ENCODE measurements at places on chromosomes 4 and X. TPM values are rescaled to one million over a fixed set of nuclear protein-coding genes. Genes with fewer than 3 reads are reported as not detected.

CT45A1 gene
- not detected for total RNA-seq

TIMP1 gene
- 118 TPM for total RNA-seq

TRIM75 gene
- not detected for total RNA-seq

GRCh38 chr4:19623866-19624265 lies 627.8 kb upstream of the SLIT2 start:
- no peak overlapping the region for H3K27ac ChIP-seq
- no peak for DNase-seq
- no peaks in the 10 kb centered on the region for H3K27me3 ChIP-seq
- no peak overlapping the region for H3K4me3 ChIP-seq
- no peaks in the 10 kb centered on the region for H3K4me1 ChIP-seq
- no peaks in the 10 kb centered on the region for H3K36me3 ChIP-seq

SLC16A2 gene
- total RNA-seq, result 4.6 TPM

- no peaks in the 10 kb centered on the region for H3K36me3 ChIP-seq
- H3K4me3 ChIP-seq, result peak overlapping the region; percentile 41
- H3K27me3 ChIP-seq, result no peaks in the 10 kb centered on the region
- H3K4me1 ChIP-seq, result peaks cover 4% of the 10 kb centered on the region
- DNase-seq, result peak; percentile 89
Observed at GRCh38 chrX:129984111-129984958, 1.9 kb downstream of the BCORL1 start.

RIBC1 gene
- total RNA-seq, result 2.7 TPM

- DNase-seq, result peak; percentile 79
- peak overlapping the region; percentile 59 for H3K4me3 ChIP-seq
- peak overlapping the region; percentile 100 for H3K27ac ChIP-seq
- peaks cover 56% of the 10 kb centered on the region for H3K4me1 ChIP-seq
Observed at GRCh38 chr4:77818073-77818601, 1.0 kb downstream of the CNOT6L start.

DNA sequence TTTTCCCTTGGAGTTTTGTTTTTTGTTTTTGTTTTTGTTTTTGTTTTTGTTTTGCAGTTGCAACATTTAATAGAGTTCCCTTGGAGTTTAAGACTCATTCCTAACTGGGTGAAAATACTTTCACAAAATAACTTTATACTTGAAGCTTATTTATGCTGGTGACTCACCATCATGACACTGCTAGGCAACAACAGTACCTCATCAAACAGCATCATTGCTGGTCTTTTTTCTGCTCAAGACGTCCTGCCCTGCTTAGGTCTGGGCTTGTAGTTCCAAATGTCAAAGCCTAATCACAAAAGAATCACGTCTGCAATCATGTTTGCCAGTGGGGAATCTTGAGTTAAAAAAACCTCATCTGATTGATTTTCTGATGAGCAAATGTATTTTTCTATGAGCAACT lies 105.7 kb upstream of the PRPS2 start:
- H3K36me3 ChIP-seq, result no peaks in the 10 kb centered on the region
- H3K27ac ChIP-seq, result no peak overlapping the region
- DNase-seq, result no peak
- no peak overlapping the region for H3K4me3 ChIP-seq

- H3K27ac ChIP-seq, result no peak overlapping the region
- no peaks in the 10 kb centered on the region for H3K36me3 ChIP-seq
- DNase-seq, result no peak
- H3K4me1 ChIP-seq, result no peaks in the 10 kb centered on the region
Observed at GRCh38 chrX:145405012-145405411, 157.7 kb downstream of the SPANXN1 start.

- H3K36me3 ChIP-seq, result no peaks in the 10 kb centered on the region
- no peak overlapping the region for H3K4me3 ChIP-seq
- no peaks in the 10 kb centered on the region for H3K27me3 ChIP-seq
- H3K4me1 ChIP-seq, result no peaks in the 10 kb centered on the region
- no peak overlapping the region for H3K27ac ChIP-seq
- DNase-seq, result no peak
Observed at GRCh38 chrX:10278716-10279115, 121.9 kb downstream of the CLCN4 start.

GRCh38 chr4:158356301-158356700 lies 146.0 kb downstream of the TMEM144 start:
- H3K4me1 ChIP-seq, result no peaks in the 10 kb centered on the region
- H3K27me3 ChIP-seq, result no peaks in the 10 kb centered on the region
- no peaks in the 10 kb centered on the region for H3K36me3 ChIP-seq
- H3K27ac ChIP-seq, result no peak overlapping the region

DNA sequence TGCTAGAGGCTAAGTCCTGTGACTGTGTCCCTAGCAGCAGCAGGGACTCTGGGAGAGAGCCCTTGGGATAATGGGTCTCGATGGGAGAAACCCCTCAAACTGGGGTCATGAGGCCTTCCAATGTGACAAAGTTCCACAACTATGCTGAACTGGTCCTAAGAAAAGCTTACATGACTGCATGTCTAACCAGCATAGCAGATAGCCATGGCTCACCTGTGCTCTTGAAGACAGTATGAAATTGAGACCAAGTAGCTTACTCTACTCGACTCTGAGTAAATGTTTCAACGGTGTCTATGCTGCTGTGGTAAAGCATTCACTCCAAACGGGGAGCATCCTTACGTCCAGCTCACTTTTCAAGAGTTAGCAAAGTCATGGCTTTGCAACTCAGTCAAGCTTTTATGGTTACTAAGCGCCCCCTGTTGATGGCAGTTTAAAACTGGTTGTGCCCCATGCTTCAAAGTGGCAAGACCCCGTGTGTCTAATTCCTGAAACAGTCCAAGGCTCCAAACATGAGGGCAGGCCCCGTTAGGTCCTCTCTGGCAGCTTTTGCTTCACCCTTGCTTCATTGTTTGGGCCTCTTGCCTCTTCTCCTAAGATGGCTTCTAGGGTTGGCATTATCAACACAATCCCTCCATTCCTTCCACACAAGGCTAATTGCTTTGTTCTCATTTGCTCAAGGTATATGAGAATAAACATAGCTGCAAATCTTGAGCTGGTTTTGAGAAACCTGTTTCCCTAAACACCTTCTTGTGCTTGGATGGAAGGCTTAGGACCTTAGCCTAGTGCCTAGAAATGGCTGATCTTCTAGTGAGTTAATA lies 46.6 kb downstream of the CCNG2 start:
- no peaks in the 10 kb centered on the region for H3K27me3 ChIP-seq
- H3K4me3 ChIP-seq, result no peak overlapping the region

GRCh38 chr4:99991741-99992140 lies 41.7 kb upstream of the H2AZ1 start:
- no peak overlapping the region for H3K27ac ChIP-seq
- DNase-seq, result no peak
- H3K4me3 ChIP-seq, result no peak overlapping the region
- no peaks in the 10 kb centered on the region for H3K36me3 ChIP-seq
- no peaks in the 10 kb centered on the region for H3K4me1 ChIP-seq
- no peaks in the 10 kb centered on the region for H3K27me3 ChIP-seq

DNA sequence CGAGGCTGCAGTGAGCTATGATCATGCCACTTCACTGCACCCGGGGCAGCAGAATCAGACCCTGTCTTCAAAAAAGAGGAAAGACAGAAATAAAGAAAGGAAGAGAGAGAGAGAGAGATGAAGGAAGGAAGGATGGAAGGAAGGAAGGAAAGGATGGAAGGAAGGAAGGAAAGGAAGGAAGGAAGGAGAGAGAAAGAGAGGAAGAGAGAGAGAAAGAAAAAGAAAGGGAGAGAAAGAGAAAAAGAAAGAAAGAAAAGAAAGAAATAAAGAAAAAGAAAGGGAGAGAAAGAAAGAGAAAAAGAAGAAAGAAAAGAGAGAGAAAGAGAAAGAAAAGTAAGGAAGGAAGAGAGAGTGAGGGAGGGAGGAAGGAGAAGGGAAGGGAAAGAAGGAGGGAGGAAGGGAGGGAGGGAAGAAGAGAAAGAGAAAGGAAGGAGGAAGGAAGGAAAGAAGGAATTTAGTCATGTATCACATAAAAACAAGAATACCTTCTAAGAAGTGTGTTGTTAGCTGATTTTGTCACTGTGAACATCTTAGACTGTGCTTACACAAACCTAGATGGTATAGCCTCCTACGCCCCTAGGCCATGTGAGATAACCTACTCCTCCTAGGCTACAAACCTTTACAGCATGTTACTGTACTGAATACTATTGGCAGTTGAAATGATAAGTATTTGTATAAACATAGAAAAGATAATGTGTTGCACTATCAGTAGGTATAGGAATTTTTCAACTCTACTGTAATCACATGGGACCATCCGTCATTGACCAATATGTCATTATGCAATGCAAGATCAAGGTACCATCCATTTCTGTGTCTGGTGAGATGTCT lies 17.4 kb upstream of the AFF1 start:
- DNase-seq, result no peak
- H3K4me3 ChIP-seq, result no peak overlapping the region
- peaks cover 8% of the 10 kb centered on the region for H3K4me1 ChIP-seq
- no peaks in the 10 kb centered on the region for H3K36me3 ChIP-seq
- no peaks in the 10 kb centered on the region for H3K27me3 ChIP-seq
- H3K27ac ChIP-seq, result no peak overlapping the region

- H3K4me1 ChIP-seq, result no peaks in the 10 kb centered on the region
- DNase-seq, result no peak
- no peak overlapping the region for H3K27ac ChIP-seq
- H3K4me3 ChIP-seq, result no peak overlapping the region
- H3K36me3 ChIP-seq, result no peaks in the 10 kb centered on the region
Observed at GRCh38 chr4:43047058-43047457, 154.5 kb downstream of the GRXCR1 start.

DNA sequence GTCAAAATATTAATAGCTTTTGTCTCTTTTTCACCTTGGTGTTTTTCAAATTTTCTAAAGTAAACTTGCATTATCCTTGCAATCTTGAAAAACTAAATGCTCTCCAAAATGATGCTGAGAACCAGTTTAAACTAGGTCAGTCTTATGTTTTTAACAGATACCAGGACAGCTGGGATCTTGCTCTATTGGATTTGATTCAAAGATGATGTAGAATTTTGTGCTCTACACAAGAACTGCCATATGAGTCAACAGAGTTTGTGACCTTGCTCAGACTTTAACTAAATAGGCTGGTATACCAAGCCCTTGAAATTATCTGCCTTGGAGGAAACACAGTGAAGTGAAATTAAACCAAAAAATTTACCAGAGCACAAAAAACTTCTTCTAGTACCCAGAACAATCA lies 991.1 kb downstream of the STPG2 start:
- H3K27me3 ChIP-seq, result no peaks in the 10 kb centered on the region
- H3K4me3 ChIP-seq, result no peak overlapping the region
- DNase-seq, result no peak
- no peak overlapping the region for H3K27ac ChIP-seq
- H3K36me3 ChIP-seq, result no peaks in the 10 kb centered on the region

ZNF674 gene
- total RNA-seq, result 11.5 TPM

PCSK1N gene
- total RNA-seq, result 1.0 TPM

DNA sequence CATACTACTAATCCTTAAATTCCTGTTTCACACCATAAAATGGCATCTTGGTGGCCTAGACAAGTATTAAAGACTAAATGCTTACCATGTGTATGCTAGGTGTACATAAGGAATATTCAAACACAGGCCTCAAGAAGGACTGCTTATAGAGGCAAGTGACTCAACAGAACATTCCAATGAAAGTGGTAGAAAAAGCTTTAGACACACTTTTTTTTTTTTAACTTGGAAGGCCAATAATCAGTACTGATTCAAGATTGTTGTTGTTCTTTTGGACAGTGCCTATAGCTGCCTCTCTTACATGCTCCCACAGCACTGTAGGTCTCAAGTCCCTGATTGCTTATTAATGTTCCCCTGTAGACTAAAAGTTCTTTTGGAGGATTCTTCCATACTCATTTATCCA lies 77.6 kb downstream of the FBXL5 start:
- H3K36me3 ChIP-seq, result no peaks in the 10 kb centered on the region
- no peaks in the 10 kb centered on the region for H3K27me3 ChIP-seq
- no peak overlapping the region for H3K4me3 ChIP-seq

CDKN2AIP gene
- 10.5 TPM for total RNA-seq

DNA sequence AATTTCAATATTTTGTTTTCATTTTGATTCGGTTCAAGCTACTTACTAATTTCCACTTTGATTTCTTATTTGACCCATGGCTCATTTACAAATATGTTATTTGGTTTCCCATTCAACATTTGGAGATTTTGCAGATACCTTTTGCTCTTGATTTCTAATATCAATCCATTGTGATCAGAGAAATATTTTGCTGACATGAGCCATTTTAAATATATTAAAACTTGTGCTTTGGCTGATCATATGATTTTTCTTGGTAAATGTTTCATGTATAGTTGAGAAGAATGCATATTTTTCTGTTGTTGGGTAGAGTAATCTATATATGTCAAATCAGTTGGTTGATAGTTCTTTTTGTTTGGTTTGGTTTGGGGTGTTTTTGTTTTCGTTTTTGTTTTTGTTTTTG lies 95.0 kb downstream of the GASK1B start:
- H3K4me1 ChIP-seq, result no peaks in the 10 kb centered on the region
- H3K27ac ChIP-seq, result no peak overlapping the region
- H3K4me3 ChIP-seq, result no peak overlapping the region
- no peaks in the 10 kb centered on the region for H3K36me3 ChIP-seq
- DNase-seq, result no peak

PCDH7 gene
- 4.2 TPM for total RNA-seq

DNA sequence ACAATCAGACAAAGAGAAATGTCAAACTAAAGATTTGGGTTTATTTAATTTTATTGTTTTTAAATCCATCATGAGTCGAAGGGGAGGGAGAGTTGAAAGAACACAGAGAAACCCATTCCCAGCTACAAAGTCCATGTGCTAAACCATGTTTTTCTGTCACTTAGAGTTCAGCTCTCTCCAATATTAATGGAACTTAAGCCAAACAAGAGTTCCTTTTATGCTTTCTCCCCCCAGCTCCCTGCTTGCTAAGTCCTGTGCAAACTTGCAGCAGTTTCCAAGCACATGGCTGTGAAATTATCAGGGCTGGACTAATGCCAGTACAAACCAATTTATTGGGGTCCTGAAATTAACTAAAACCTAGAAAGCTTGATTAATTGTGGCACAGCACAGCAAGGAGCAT lies 9.7 kb upstream of the CHRDL1 start:
- no peak for DNase-seq
- H3K27ac ChIP-seq, result no peak overlapping the region
- H3K27me3 ChIP-seq, result no peaks in the 10 kb centered on the region
- H3K4me3 ChIP-seq, result no peak overlapping the region

GRCh38 chr4:75495476-75495875 lies 18.7 kb downstream of the RCHY1 start:
- DNase-seq, result no peak
- no peaks in the 10 kb centered on the region for H3K4me1 ChIP-seq
- no peak overlapping the region for H3K27ac ChIP-seq
- H3K27me3 ChIP-seq, result no peaks in the 10 kb centered on the region
- no peak overlapping the region for H3K4me3 ChIP-seq
- no peaks in the 10 kb centered on the region for H3K36me3 ChIP-seq

- no peaks in the 10 kb centered on the region for H3K27me3 ChIP-seq
- H3K4me3 ChIP-seq, result no peak overlapping the region
- no peaks in the 10 kb centered on the region for H3K36me3 ChIP-seq
- H3K4me1 ChIP-seq, result peaks cover 27% of the 10 kb centered on the region
- no peak for DNase-seq
- H3K27ac ChIP-seq, result peak overlapping the region; percentile 48
Observed at GRCh38 chr4:2786152-2786671, 6.7 kb upstream of the SH3BP2 start.

- no peaks in the 10 kb centered on the region for H3K27me3 ChIP-seq
- DNase-seq, result no peak
- H3K36me3 ChIP-seq, result no peaks in the 10 kb centered on the region
Observed at GRCh38 chr4:7135389-7135746, 57.0 kb upstream of the SORCS2 start.

- no peak overlapping the region for H3K27ac ChIP-seq
- H3K36me3 ChIP-seq, result no peaks in the 10 kb centered on the region
- no peaks in the 10 kb centered on the region for H3K27me3 ChIP-seq
- H3K4me3 ChIP-seq, result no peak overlapping the region
- no peak for DNase-seq
- H3K4me1 ChIP-seq, result no peaks in the 10 kb centered on the region
Observed at GRCh38 chr4:4754641-4755040, 104.8 kb upstream of the MSX1 start.
